ENCODE measurements at places on chromosomes 13 and 19.

DNA sequence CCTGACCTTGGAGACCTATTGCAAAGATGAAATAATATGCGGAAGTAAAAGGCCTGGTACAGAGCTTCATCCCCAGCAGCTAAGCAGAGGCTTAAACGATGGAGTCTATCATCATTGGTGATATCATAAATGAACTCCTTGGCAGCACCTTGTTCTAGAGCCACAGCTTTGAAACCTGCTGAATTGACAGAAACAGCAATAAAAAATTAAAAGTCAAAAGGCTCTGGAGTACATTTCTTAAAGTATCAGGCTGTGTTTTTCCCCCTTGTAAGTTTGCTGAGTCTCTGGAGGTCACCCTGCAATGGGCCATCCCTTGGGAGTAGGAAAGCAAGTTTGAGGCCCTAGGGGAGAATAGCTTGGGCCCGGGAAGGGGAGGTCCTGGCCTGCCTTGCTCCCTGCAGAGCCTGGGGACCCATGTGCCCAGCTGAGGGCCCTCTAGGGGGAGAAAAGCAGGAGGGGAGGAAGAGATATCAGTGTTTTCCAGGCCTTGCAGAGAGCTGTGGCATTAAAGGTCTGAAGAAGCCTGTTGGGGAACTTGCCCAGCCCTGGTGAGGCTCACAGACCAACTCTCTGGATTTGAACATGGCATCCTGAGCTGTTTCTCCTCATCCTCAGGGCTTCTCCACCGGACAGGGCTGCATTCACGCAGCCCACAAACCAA is 416.1 kb downstream of the ZNF536 start:
- DNase-seq = no peak

- DNase-seq = no peak
These were observed 4.4 kb downstream of the SULT2A1 start for GRCh38 chr19:47881757-47882156.

DNA sequence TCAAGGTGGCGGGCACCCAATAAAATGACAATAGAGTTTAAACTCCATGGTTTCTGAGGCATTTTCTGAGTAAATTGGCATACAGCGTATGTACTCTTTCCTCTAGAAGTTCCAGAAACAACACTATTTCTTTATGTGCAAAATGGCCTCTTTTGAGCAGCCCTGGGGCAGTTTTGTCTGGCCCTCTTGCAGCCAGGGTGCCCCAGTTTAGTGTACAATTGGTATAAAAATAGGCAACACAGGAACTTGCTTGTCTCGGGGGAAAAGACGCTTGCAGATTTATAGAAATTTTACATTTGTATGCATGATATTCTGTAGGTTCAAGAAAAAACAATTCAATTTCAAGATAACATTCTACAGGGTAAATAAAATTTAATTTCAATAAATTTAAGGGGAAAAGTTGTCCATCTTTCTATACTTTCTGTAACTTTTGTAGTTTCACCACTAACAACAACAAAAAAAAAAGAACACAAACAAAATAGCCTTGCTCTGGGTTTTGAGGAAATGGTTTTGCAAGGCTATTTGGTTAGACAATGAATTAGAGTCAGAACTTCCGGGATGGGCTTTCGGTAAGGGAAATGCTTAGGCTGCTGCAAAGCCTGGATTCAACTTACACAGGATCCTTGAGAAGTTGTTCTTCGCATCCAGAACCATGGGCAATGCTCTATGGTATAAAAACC is 45.3 kb downstream of the LRCH1 start:
- DNase-seq = no peak

DNA sequence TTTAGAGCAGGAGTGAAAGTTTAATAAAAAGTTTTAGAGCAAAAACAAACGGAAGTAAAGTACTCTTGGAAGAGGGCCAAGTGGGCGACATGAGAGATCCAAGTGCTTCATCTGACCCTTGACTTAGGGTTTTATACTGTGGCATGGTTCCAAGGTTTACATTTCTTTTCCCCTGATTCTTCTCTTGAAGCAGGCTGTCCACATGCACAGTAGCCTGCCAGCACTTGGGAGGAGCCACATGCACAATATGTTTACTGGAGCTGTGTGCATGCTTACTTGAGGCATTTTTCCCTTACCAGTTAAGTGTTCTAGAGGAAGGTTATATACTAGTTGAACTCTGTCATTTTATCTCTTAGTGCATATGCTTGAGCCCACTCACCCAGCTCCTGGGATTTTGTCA is 295.6 kb downstream of the TBC1D4 start:
- no peak for DNase-seq

DNA sequence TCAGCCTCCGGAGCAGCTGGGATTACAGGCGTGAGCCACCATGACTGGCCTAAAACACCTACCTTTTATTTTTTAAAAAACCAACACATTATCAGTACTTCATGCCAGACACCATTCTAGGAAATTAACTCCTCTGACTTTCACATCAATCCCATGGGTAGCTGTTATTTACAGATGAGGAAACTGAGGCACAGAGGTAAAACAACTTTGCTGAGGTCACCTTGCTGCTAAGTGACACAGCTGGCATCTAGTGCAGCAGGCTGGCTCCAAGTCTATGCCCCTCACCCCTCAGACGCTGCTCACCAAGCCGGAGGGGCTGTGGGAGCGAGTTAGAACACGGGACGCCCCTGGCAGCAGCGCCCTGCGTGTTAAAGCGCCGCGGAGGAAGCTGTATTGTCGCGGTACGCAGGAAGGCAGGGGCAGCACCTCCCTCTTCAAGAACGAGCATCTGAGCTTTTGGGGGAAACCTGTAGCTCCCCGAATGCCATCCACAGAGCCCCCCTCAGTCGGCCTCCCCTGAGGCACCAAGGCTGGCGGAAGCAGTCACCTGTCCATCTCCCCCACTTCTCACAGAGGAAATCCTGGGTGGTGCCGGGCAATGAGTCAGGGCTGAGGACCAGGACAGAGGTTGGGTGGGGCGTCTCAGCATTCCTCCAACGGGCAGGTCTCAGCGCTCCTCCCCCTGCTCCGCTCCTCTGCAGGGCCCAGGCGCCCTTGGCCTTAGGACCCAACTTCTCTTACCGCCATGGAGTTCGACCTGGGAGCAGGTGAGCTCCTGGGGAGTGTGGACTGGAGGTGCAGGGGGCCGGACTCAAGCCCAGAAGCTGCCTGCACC is at the start of gene C19orf33:
Gene C19orf33 (plus strand): TSS at position 735 of the 835 bp plus-strand sequence. CDS start 11 bp downstream, at position 746.
- DNase-seq = no peak

GRCh38 chr13:40381935-40382764 is 284.3 kb downstream of the FOXO1 start:
- DNase-seq = no peak

GRCh38 chr13:74219566-74219965 is 85.4 kb upstream of the KLF12 start:
- no peak for DNase-seq

GRCh38 chr13:102800145-102801041 is 1.5 kb downstream of the BIVM start:
- peak; percentile 69 for DNase-seq

- no peak for DNase-seq
These were observed 34.5 kb upstream of the SMAD9 start for GRCh38 chr13:36954542-36954941.

GRCh38 chr19:33248954-33249613 is 23.4 kb upstream of the SLC7A10 start:
- DNase-seq = no peak

DNA sequence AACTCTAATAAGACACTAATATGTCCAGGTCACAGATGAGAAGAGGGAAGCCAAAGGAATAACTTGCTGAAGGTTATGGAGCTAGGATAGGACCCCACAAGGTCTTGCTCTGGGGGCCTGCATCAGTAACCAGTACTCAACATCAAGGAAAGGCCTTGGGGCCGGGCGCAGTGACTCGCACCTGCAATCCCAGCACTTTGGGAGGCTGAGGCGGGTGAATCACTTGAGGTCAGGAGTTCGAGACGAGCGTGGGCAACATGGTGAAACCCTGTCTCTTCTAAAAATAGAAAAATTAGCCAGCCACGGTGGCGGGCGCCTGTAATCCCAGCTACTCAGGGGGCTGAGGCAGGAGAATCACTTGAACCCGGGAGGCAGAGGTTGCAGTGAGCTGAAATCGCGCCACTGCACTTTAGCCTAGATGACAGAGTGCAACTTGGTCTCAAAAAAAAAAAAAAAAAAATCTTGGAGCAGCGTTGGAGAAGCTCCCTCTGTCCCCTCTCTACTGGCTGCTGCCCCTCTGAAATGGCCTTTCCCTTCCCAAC is 1.8 kb downstream of the LONP1 start:
- no peak for DNase-seq

DNA sequence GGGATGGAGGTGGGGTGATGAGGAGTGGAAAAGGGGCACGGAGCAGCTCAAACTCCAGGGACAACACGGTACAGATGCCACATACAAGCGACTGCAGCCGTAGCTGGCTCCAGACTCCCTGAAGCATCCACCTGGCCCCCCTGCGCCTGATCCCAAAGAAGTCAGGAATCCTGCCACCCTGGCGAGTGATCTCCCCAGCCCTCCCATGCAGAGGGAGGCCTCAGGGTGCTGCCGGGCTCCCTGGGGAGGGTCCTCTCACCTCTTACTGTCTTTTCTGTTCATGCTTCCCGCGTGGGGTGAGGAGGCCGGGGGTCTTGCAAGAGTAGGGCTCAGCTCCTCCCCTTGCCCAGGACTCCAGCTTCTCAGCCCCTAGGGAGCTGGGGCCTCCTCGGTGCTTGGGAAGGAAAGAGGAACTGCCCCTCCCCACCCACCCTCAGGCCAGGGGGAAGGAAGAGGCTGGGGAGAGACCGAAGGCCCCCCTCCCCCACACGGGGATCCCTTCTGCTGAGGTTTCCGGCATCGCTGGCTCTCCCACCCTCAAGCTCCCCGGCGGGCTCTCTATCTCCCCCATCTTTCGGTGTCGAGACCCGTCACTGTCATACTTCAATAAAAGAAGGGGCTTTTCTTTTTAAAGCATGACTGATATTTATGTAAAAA is at the start of gene RASGRP4:
Gene RASGRP4 (minus strand): TSS at position 410 of the 657 bp plus-strand sequence. CDS start 128 bp downstream, at position 282.
- no peak for DNase-seq

- no peak for DNase-seq
These were observed 9.2 kb downstream of the KANK3 start for GRCh38 chr19:8333767-8334457.

DNA sequence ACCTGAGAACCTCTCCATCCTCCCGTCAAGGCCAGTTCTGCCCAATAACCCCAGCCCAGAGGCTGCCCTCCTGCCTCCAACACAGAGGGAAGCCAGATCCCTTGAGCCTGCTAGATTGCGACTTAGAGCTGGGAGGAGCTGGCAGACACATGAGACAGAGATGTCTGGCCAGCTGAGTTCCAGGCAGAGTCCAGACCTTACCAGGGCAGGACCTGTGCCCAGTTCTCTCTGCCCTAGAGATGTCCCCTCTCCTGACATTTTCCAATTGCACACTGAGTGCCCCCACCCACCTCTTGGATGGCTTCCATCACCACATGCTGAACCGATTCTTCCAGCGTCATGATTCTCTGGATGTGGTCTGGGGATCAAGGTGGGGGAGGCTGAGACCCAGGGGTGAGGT is 3.0 kb downstream of the HOOK2 start:
- DNase-seq = no peak

GRCh38 chr13:87678372-87678752 is 7.2 kb downstream of the SLITRK5 start:
- DNase-seq = no peak

DNA sequence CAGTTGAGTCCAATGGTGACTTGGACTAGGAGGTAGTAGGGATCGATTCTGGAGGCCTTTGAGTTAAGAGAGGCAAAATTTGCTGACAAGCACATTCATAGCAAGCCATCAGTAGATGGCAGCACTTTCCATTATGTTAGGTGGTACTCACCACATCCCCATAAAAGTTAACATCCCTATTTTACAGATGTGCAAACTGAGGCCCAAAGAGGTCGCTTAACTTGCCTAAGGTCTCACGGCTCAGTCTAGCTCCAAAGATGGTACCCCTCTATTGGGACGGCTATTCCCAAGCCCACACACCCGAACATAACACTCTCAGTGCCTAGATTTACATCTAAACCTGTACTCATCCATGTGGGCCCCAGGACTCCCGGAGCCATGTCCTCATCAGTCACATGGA is 21.5 kb upstream of the FOSB start:
- no peak for DNase-seq

- no peak for DNase-seq
These were observed 7.0 kb upstream of the ZNF444 start for GRCh38 chr19:56133858-56134653.

DNA sequence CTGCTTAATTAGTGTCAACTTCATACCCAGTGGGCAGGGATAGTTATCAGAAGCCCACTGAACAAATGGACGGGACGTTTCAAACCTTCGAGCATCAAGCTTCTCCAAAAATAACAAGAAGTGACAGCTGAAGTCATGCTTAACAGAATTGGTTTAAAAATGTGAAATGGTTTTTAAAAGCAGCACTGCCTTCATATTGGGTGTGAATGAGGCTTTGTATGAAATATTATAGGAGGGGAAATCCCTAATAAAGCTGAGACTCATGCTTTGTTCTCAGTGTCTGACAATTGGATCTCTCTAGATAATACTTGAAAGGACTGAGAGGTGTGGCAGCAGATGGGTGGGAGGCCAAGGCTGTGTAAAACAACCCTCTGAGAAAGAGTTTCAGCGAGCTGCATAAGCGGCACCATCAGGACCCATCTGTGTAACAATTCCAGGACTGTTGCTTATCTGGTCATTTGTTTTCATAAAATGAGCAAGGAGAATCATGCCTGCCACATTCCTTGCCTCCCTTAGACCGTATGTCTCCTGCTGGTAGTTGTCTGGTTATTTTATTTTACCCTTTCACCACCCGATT is 667.7 kb downstream of the DIAPH3 start:
- peak; percentile 63 for DNase-seq
